ENCODE measurements at places on chromosomes 1 and 21.

- no peak for DNase-seq
These were observed 39.8 kb upstream of the ZBTB18 start for GRCh38 chr1:244011271-244011670.

GRCh38 chr1:8649875-8650274 is 167.6 kb downstream of the RERE start:
- DNase-seq = no peak

GRCh38 chr1:113963281-113963906 is 15.9 kb upstream of the OLFML3 start:
- DNase-seq = no peak

GRCh38 chr1:153260585-153261280 is 1.2 kb downstream of the LORICRIN start:
- DNase-seq = peak; percentile 20

DNA sequence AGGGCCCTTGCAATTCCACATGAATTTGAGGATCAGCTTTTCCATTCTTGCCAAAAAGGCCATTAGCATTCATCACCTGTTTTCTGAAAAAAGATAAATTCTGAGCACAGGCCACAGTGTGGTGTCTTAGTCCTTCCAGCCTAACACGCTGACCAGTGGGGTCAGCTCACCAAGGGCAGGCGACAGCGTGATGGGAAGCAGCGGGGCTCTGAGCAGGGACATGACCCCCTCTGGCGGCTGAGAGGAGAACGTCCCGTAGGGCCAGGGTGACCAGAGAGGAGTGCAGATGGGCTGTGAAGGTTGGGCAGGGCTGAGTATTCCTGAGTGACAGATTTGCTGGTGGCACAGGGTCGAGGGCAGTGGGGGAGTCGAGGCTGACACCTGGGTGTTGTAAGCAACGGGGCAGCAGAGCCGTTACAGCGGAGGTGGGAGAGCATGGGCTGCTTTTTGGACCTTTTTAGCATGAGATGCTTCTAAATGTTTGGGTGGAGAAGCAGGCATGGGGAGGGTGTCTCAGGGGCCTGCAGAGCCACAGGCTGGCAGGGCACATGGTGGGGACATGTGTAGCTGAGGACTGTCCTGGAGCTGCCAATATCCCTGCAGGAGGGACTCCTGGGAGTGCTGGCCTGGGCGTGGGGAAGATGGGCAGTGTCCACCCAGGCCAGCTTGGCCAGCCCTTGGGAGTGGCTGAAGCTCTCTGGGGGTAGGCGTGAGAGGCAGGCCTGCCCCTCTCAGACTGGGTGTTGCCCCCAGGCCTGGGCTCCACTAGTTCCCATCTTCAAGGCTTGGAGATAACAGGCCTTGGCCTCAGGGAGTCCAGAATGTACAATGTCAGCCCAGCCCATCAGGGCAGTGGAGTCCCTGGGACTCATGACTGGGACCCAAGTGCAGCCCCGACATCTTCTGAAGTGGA is 8.6 kb upstream of the CALML6 start:
- peak; percentile 77 for DNase-seq

- no peak for DNase-seq
These were observed 1.7 kb downstream of the HECTD3 start for GRCh38 chr1:45009296-45009865.

- DNase-seq = no peak
These were observed 53.7 kb downstream of the SLX9 start for GRCh38 chr21:44993321-44994046.

GRCh38 chr1:23984417-23985186 is 4.5 kb upstream of the SRSF10 start:
- DNase-seq = no peak

DNA sequence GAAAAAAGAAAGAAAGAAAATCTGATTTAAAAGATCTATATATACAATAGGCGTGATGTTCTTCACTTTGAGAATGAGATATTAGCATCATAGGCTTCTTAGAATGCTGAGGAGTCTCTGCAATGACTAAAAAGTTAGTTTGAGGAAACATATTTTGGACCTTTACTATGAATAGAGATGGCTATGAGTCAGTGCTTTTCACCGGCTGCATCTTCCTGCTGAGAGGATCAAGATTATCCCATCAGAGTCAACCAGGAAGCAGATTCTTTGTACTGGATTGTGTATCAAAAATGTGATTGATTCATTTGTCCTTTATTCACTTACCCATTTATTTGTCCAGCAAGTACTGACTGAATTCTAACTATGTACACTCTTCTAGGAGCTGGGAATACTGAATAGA is 144.2 kb downstream of the KCNK2 start:
- DNase-seq = no peak

DNA sequence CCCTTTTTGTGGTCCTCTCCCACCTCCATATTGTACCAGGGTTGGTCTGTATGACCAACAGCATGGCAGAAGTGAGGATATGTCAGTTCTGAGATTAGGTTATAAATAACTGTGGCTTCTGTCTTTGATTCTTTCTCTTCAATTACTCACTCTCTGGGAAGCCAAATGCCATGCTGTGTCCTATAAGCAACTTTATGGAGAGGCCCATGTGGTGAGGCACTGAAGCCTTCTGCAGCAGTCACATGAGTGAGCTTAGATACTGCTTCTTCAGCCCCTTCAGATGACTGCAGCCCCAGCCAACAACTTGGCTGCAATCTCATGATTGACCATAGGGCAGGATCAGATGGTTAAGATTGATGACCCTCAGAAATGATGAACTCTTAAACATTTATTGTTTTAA is 34.0 kb upstream of the SAMD13 start:
- no peak for DNase-seq

- no peak for DNase-seq
These were observed 98.5 kb upstream of the DMRTA2 start for GRCh38 chr1:50521703-50522102.

DNA sequence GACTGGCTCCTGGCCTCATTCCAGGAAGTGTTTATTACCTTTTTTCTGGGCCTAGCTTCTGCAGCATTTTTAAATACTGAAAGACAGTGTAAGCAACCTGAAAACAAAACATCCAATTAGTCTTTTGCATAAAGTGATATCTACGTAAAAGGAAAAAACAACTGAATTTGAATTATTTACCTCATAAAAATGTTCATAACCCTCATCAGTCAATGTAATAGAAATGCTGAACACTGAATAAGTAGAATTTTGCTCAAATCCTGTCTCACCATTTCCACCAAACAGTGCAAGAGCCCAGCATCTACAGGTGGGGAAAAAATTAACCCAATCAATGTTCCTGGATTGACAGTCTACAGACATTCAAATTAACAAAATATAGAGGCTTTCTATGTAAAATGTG is 64.0 kb downstream of the NRDC start:
- no peak for DNase-seq

DNA sequence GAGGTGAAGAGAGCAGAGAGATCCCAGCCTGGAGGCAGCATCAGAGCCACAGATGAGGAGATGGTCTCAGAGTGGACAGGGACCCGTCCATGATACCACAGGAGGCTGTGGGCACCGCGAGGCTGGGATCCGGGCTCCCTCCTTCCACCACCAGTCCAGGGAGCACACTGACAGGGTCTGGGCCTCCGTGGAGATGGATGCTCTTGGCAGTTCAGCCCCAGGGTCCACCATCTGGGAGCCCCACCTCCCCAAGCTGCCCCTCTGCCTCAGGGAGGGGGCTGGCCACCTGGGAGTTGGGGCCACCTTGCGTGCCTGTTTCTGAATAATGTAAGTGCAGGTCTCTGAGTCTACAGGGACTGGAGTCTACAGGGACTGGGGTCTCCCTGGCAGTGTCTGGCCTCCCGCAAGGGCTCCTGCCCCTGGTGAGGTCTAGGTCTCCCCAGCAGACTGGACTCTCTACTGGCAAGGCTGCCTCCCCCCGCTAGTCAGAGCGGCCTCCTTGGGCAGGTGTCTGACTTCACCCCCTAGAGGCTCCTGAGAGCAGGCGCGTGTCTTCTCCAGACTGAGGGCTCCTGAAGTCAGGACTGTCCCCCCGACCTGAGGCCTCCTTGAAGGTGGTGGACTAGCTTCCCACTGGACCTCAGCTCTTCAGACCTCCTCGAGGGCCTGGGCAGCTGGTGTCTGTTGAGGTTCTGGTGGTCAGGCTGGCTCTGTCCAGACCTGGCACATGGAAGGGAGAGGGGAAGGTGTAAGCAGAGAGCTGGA is 218.5 kb downstream of the PTPRU start:
- no peak for DNase-seq

DNA sequence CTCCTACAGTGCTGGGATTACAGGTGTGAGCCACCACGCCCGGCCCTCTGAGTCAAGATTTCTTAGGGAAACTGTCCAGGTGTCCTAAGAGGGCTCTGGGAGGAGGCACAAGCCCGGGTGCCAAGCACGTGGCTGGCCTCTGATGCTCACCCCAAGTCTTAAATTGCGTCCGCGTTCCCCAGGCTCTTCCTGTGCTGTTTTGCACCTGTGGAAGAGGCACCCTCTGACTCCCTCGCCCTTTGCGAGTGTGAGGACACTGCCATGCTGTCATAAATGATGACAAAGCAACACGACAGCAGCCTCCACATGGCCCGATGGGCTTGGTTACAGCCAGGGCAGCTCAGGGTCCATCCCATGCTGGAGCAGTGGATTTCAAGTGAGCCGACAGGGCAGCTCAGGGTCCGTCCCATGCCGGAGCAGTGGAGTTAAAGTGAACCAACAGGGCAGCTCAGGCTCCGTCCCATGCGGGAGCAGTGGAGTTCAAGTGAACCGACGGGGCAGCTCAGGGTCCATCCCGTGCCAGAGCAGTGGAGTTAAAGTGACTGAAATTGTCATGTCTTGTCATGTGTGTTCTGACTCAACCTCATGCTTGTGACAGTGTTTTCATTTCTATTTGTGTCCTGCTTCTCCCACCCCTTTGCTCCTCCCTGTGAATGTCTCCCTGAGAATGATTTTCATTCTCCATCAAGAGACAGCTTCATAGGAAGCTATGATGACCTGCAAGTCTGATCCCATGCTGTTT is 33.9 kb downstream of the PCNT start:
- no peak for DNase-seq

- no peak for DNase-seq
These were observed 704.5 kb upstream of the ADGRL4 start for GRCh38 chr1:79711001-79711431.

GRCh38 chr1:201501144-201501543 is 5.8 kb downstream of the CSRP1 start:
- no peak for DNase-seq

DNA sequence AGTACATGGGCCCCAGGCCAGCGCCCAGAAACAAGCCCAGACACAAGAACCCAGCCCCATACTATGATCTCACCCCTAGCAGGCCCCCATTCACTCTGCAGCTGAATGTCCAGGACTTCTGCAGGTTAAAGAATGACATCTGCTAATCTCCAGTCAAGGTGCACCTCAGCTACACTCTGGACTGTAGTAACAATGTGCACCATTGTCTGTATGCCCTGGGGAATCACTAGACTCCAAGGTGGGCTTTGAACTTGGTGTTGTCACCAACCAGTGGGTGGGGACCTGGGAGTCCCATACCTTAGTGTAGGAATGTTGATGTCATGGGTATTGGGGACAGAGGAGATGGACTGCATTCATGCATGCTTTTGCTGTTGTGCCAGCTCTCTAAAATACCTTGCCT is 10.3 kb downstream of the KCNE1 start:
- no peak for DNase-seq

DNA sequence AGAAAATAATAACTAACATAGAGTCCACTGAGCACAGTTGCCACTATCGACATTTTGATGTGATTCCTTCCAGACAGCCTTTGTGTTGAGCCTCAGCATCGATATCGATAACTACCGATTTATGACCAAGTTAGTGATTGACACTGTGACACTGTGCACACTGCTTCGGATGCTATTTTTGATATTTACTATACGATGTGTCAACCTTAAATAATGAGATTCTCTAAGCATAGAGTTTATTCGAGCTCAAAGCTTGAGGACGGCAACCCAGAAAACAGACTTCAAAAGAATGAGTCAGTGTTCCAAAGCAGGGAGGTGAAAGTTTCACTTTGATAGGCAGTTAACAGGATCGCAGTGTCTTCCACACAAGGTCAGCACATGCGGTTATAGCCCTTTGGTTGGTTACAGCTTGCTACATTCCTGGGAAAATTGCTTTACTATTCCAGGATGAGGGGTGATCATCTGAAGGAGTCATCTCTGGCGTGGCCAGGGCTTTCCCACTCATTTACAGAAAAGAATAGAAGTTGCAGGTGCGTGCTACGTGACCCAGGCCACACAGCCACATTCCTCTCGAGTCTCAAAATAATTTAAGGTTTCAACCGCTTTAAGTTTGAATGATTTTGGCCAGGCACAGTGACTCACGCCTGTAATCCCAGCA is 53.6 kb upstream of the EFHD2 start:
- no peak for DNase-seq

DNA sequence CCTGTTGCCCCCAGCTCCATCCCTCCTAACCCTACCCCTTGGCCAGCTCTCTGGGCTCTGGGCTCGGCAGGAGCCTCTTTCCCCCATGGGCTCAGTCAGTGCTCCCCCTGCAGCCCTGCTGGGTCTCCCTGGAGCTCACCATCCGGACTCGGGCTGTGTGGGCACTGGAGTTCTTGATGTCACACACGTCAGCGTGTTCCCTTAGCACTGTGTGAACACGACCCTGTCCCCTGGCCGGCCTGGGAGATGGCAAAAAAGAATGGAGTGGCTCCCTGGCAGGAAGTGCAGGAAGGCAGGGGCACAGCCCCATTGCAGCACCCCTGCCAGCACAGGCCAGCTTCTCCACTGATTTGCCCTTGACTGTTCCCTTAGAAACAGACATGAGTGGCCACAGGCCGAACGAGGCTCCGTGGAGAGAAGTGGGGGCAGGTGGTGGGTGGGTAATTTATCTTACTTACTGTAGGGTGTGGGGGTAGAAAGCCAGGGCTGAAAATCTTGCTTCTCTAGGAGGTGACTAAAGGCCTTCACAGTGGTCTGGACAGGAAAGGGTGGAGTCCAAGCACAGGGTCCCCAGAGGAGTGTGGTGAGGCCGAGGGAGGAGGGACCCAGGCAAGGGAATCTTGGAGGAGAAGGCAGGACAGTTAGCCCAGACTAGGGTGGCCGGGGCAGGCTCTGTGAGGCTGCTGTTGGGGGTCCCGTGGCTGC is 381.7 kb upstream of the VAMP3 start:
- no peak for DNase-seq

DNA sequence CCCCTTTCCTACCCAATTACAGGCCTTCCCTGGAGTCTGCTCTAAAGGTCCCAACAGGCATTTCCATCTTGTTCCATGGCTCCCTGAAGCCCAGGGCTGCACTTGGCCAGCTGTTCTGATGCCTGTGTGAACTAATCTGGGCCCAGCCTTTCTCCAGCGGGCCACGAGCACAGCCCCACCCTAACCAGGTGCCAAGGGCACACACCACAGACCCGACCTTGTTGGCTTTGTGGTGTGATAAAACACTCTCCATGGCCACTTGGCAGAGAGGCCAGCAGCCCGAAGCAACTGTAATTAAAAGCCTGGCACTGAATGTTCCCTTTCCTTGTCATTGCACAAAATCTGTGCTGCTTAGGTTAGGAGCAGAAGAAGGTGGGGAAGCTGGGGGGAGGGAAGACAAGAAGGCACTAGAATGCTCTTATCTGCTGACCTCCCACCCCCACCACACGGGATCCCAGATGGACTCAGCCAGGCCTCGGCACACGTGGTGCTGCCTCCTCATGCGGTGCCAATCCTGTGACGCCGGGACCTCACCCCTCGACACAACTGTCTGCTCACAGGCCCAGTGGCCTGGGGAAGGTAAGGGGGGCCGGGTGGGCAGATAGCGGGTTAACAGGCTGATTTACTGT is 9.9 kb downstream of the HCRTR1 start:
- DNase-seq = no peak

Measured in stimulated activated CD4-positive, alpha-beta T cell treated with anti-CD3 and anti-CD28 coated beads, Interleukin-2, amount 100 ng/mL, for 24 hours (primary cell).